ENCODE measurements at places on chromosomes 1 and 21.

GRCh38 chr1:16421201-16421600, 16.0 kb downstream of the SPATA21 start:
- H3K27me3 ChIP-seq = no peaks in the 10 kb centered on the region
- no peak overlapping the region for H3K27ac ChIP-seq
- DNase-seq = no peak
- H3K4me3 ChIP-seq = no peak overlapping the region
- no peaks in the 10 kb centered on the region for H3K36me3 ChIP-seq

DNA sequence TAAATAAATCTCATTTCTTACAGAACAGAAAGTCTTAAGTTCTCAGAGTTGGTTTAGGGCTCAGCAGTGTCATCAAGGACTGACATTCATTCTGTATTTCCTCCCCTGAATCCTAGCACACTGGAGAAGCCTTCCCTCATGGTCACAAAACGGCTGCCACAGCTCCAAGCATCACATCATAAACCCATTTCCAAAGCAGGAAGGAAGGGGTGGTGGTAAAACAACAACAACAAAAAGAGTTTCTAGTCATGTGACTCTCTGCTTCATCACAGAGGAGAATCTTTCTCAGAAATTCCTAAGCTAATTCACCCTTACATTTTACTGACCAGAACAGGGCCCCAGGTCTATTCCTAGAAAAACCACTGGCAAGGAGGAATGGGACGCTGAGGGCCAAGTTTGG, 210.3 kb downstream of the KAZN start:
- H3K36me3 ChIP-seq = no peaks in the 10 kb centered on the region
- H3K4me3 ChIP-seq = no peak overlapping the region
- no peaks in the 10 kb centered on the region for H3K27me3 ChIP-seq
- no peaks in the 10 kb centered on the region for H3K4me1 ChIP-seq

DNA sequence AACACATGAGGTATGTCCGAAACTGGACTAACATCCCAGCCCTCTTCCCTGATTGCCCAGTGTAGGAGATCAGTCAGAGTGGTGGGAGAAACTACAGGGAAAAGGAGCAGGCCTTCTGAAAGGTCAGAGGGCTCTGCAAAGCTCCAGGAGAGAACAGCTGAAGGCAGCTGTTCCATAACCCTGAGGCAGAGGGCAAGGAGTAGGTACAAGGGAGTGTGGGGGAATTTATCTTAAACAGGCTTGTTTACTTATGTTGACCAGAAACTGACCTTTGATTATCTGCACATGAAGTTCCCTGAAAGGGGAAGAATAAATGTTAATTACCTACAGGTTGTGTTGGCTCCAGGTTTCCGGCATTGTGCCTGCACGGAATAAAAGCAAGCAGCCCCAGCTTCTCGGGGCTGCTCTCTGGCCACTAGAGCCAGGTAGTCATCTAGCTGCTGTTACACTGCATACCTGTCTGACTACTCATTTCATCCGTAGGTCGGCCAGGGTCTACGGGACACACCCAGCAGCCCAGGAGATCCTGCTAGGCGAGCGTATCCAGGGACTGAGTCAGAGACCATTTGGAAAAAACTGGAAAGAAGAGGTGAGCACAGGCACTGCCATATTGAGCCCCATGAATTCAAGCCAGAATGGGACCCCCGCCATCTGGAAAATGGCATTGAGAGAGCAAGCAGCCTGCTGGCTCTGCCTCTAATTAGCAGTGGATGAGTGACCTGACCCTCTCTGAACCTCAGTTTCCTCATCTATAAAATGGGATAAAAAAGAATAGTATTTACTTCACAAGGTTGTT, 14.9 kb upstream of the PAQR7 start:
- H3K4me1 ChIP-seq = peaks cover 51% of the 10 kb centered on the region
- H3K27ac ChIP-seq = peak overlapping the region; percentile 91
- H3K27me3 ChIP-seq = no peaks in the 10 kb centered on the region
- DNase-seq = peak; percentile 50

- H3K27ac ChIP-seq = no peak overlapping the region
- DNase-seq = no peak
- H3K4me1 ChIP-seq = peaks cover 16% of the 10 kb centered on the region
- H3K27me3 ChIP-seq = no peaks in the 10 kb centered on the region
- no peak overlapping the region for H3K4me3 ChIP-seq
- H3K36me3 ChIP-seq = no peaks in the 10 kb centered on the region
Observed at GRCh38 chr1:41900603-41901444, 17.9 kb downstream of the HIVEP3 start.

GRCh38 chr1:213976665-213977485, 10.9 kb upstream of the PROX1 start:
- no peaks in the 10 kb centered on the region for H3K27me3 ChIP-seq
- no peaks in the 10 kb centered on the region for H3K36me3 ChIP-seq
- H3K27ac ChIP-seq = no peak overlapping the region
- no peak overlapping the region for H3K4me3 ChIP-seq
